Right ventricle myocardium inferior (tissue), 1 donor: ENCODE measurements at places on chromosomes 6 and 20.
A peak's percentile ranks its signal among the peaks of the same experiment; 100 is the strongest.

- no peak for DNase-seq
Measured at GRCh38 chr6:11798538-11798937, 19.9 kb upstream of the ADTRP start.

DNA sequence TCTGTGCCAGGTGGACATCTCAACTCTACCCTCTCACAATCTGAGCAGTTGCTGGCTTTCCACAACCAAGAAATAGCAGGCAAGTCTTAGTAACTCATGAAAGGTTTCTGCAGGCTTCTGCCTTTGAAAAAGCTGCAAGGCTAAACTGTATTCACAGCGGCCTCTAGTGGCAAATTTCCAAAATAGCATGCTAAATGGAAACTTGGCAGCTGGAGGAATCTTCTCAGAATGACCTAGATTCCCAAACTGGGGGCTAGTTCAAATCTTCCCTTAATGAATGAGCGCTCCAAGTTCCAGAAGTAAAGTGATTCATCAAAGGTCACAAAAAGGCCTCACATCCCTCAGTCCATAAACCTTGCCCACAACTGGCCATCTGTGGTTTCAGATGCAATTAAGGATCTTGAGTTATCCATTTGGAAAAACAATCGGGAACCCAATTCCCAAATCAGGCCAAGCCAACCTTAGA is 11.9 kb upstream of the CPNE5 start:
- no peak for DNase-seq

DNA sequence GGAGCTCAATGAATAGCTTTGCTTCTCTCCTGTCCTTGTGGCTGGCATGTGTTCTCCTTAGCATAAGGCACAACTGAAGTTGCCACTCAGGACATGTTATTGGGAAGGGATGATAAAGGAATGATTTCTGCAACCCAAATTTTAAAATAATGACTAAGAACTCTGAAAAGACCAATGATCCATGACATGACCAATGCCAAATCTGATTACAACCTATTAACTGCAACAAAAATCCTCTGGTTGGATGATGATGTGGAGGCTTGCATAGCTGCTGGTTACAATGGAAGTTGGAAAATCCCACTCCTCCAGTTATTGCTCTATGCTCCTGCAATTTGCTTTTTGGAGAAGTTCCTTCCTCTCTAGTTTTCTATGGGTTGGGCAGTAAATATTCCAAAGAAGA is 63.4 kb upstream of the FBXL4 start:
- no peak for DNase-seq

GRCh38 chr20:17614812-17615644 is 45.2 kb downstream of the DSTN start:
- DNase-seq: peak; percentile 71

DNA sequence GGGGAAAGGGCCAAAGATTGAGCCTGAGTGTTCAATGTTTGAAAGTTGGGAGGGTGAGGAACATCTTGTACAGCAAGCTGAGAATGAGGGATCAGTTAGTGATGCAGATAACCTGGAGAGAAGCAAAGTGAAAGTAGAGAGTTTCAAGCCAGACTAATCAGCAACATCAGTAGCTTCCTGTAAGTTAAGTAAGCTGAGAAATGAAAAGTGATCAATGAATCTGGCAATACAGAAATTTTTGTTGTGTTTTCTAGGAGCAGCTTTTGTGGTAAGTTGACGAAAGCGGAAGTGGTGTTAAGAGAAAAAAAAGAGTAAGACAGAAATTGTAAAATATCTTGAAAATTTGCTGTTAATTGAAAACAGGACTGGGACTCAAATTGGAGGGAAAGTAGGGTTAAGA is 855.5 kb upstream of the MAP3K7 start:
- no peak for DNase-seq

DNA sequence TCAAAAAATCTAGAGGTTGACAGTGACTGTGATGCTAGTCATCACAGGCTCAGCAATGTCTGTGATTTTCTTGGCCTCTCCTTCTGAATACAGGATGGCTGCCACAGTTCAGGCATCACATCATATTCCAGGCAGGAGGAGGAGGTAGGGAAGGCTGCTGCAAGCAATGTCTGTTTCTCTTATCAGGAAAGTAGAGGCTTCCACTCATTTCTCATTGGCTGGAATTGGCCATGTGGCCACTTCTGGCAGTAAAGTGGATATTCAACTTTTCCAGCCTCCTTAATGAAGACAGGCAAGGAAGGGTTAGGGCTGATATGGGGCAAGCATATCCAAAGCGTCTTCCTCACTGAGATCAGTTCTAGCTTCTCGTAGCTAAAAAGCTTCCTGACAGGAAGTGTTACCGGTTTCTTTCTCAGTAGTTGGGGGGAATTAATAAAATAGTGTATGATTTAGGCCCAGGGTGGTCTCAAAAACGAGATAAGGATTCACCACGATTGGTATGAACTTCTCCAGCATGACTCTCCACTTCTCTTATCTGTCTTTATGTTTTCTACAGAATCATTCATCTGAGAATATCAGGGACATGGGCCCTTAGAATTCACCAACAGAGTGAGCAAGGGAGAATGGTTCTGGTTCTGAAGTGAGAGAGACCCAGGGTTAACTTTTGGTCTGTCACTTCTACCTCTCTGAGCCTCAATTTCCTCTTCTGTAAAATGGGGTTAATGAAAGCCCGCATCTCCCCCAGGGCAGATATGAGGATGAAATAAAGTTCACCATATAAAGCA is 32.7 kb upstream of the PSMF1 start:
- DNase-seq: no peak

- no peak for DNase-seq
Measured at GRCh38 chr6:166683477-166683876, 56.4 kb upstream of the RPS6KA2 start.

GRCh38 chr6:113011801-113012200 is 664.7 kb downstream of the RFPL4B start:
- DNase-seq: no peak
